ENCODE measurements at places on chromosomes 7 and 10.

DNA sequence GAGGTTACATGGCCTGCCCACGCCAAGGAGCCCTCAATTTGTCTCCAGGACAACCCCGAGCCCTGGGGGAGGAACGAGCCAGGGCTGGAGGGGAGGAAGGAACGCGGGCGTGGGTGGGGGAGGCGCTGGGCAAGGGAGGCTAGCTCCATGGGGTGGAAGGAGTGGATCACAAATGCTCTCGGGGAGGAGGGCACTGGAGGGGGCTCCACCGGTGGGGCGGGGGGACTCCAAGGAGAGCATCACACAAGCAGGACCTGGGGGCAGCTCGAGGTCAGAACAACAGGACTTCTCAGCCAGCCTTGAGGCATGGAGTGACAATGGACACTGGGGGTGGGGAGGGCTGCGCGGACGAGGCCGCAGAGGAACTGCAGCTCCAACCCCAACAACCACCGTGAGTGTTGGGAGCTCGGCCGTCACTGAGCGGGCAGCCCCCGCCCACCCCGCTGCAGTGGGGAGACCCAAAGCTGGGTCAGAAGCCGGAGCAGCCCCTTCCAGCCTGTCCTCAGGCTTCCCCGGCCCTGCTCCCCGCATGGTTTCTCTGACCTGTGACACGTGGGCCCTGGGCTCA, 41.1 kb downstream of the STK32C start:
- DNase-seq, result no peak

DNA sequence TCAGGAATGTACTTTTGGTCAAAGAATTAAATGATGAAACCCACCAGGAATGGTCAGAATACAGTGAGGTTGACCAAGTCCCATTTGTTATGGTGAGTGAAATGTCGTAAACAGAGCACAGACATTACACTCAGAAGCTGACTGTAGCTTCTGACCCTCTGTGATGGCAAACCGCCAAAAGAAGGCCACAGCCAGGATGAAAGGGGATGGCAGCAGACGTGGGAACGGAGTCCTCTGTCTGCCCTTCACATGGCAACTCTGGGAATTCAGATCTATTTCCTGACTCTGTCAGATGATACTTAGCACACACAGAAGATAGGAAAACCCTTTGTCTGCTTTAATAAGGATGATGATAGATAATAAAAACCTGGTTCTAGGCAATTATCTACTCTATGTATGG, 757.1 kb downstream of the SORCS3 start:
- no peak for DNase-seq

DNA sequence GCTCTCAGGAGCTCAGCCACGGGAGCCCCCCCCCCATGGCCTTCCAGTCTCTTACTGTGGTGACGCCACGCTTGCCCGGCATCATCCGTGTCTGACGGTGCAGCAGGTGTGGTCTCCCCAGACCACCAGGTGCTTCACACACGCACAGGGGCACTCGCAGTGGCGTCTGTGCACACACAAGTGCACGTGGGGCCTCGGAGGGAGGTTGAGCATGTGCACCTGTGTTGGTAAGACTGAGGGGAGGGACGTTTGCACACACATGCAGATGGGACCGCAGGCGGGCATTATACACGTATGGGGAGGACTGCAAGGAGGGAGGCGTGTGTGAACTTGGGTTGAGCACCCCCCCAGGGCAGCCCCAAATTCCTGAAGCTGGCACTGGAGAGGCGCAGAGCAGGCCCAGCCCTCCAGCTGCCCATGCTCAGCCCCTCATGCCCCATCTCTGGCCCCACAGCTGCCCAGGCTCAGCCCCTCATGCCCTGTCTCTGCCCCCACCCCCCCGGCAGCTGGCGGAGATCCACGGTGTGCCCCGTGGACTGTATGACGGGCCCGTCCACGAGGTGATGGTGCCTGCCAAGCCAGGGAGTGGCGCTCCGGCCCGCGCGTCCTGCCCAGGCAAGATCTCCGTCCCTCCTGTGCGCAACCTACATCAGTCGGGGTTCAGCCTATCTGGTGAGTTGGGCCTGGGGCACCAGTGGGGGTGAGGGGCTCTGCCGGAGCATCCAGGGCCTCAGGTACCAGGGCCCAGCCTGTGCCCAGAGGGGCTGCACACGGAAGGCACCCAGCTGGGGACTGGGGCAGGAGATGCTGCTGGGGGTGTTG, 16.7 kb downstream of the DPYSL4 start:
- DNase-seq, result no peak

- DNase-seq, result no peak
These were observed 96.8 kb upstream of the ZNF92 start for GRCh38 chr7:65276822-65277221.

- DNase-seq, result no peak
These were observed 12.3 kb upstream of the CTBP2 start for GRCh38 chr10:125172694-125173093.

DNA sequence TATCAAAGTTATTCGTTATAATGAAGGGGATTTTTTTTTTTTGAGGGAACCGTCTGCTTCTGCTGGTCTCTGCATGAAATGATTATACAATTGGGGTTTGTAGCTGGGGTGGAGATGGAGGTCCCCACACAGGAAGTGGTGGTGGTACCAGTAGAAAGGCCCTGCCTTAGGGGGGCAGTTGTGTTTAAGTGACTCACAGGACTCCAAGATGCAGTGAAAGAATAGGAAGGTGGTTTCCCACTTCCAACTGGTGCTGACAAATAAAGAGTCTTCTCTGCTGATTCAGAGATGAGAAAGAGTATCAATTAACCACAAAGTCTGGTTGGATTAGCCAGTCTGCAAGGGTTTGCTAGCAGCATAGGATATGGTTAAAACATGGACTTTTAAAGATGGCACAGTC, 376.0 kb downstream of the SORCS3 start:
- DNase-seq, result no peak

GRCh38 chr7:128163473-128163872, 77.6 kb upstream of the LEP start:
- DNase-seq, result no peak

GRCh38 chr7:91299952-91300775, 35.9 kb downstream of the FZD1 start:
- no peak for DNase-seq

- no peak for DNase-seq
These were observed 305.1 kb downstream of the AUTS2 start for GRCh38 chr7:69903410-69903809.

- DNase-seq, result no peak
These were observed 21.3 kb downstream of the MDH2 start for GRCh38 chr7:76069238-76069638.

DNA sequence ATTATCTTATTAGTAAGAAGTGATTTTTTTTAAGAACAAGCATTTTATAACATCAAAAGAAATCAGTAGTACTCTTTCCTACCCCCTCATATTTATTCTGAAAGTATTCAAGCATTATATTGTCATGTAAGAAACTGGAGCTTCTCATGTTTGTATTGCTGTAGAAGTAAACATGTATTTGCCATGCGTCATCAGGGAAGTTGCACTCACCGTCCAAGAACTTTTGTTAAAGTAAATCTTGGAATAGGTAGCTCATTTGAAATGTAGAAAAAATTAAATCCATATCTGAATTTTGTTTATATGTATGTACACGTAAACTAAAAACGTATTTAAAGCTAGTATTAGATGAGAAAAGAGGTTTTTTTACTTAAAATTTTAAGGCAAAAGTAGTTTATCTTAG, 96.8 kb downstream of the PTEN start:
- DNase-seq, result no peak

- DNase-seq, result no peak
These were observed 973.7 kb downstream of the GATA3 start for GRCh38 chr10:9028231-9028630.

GRCh38 chr10:95305606-95306317, 15.0 kb upstream of the PDLIM1 start:
- no peak for DNase-seq

DNA sequence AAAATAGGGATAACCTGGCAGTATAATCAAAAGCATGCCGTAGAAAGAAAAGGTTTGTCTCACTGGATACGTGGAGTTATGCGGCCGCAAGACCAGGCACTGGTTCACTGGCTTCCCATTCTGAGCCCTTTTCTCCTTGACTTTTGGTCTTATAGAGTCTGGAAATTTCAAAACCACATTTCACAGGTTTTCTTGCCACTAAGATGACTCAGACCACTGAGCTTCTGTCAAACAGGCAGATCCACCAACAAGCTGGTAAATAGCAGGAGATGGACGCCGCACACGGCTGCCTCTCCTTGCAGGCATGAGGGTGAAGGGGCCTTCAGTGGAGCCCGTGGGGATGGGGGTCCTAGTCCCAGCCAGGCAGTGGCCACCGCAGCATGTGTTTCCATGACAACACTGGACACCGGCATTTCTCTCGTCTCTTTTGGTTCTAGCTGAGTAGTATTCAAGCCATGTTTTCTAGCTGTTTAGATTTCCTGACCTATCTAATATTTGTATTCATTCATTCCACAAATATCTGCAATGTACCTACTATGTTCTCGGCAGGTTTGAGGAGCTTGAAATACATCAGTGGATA, 55.5 kb downstream of the KLF6 start:
- no peak for DNase-seq

- DNase-seq, result no peak
These were observed 16.9 kb upstream of the PRF1 start for GRCh38 chr10:70619271-70620019.

DNA sequence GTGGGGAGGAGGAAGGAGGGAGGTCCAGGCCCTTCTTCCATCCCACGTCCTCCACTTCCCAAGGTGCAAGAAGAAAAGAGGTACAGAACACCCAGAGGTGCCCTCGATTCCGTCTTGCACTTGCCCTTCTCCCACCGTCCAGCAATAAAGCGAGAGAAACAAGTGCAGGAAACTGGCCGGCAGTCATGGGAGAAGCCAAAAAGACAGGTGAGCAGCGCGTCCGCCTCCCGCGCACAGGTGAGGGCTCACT, 1.3 kb downstream of the C10orf95 start:
- no peak for DNase-seq

DNA sequence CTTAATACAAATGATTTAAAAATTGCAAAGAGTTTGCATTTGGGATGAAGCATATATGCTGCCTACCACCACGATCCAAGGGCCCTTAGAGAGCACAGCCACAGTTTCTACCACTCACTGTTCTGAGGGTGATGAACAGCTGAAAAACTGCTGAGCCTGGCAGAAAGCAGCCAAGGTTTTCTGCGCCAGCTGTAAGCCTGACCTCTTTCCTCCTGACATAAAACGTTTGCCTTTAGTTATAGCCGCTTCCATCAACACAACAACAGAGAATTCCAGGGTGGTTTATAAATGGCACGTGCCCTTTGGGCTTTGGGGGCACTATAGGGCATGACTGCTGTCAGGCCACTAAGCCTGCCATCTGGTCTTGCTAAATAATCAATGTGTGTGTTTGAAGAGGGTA, 222.8 kb downstream of the RELN start:
- DNase-seq, result no peak

- DNase-seq, result no peak
These were observed 209.1 kb upstream of the CXCL12 start for GRCh38 chr10:44593952-44594351.

GRCh38 chr7:150524018-150524417, 9.3 kb downstream of the GIMAP7 start:
- DNase-seq, result no peak

- no peak for DNase-seq
These were observed 22.6 kb downstream of the BAIAP2L1 start for GRCh38 chr7:98378210-98378819.

- DNase-seq, result no peak
These were observed 52.6 kb downstream of the TRRAP start for GRCh38 chr7:98930921-98931320.

Data from NCI-H510A treated with DMSO at 0.1 percent for 48 hours (cell line).